ENCODE measurements at places on chromosomes 3 and 15.

- no peak overlapping the region for H3K27ac ChIP-seq
- H3K4me1 ChIP-seq = no peaks in the 10 kb centered on the region
- no peak overlapping the region for H3K4me3 ChIP-seq
- no peaks in the 10 kb centered on the region for H3K27me3 ChIP-seq
- no peak for DNase-seq
Observed at GRCh38 chr15:66919421-66919820, 146.0 kb upstream of the SMAD3 start.

GRCh38 chr3:127112796-127113570 is 79.9 kb upstream of the PRR23E start:
- no peak overlapping the region for H3K27ac ChIP-seq
- H3K27me3 ChIP-seq = no peaks in the 10 kb centered on the region
- no peak overlapping the region for H3K4me3 ChIP-seq
- no peaks in the 10 kb centered on the region for H3K4me1 ChIP-seq

- H3K27me3 ChIP-seq = no peaks in the 10 kb centered on the region
- H3K4me1 ChIP-seq = no peaks in the 10 kb centered on the region
- no peaks in the 10 kb centered on the region for H3K36me3 ChIP-seq
- no peak for DNase-seq
Observed at GRCh38 chr3:18886331-18886730, 262.0 kb upstream of the KCNH8 start.

DNA sequence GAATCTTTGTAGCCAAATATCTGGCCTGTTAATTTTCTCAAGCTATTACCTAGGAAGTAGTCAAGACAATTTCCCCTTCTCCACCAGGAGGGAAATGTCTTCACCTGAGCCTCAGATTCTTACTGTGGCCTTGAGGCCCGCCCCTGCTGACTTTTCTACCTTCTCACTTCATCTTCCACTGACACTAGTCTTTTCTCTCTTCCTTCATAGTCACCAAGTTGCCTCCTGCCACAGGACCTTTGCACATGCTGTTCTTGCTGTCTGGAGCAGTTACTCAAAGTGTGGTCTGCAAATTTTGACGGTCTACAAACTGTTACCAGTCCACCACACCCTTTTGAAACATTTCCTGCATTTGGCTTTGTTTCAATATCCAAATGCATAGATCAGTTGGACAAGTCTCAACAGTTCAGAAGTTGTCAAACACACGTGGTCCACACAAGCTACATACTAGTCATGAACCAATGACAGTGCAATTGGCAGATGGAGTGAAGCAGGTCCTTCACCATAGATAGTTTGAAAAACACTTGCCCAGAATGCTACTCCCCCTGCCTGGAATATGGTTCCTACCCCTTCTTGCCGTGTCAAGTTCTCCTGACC is 100.5 kb downstream of the OSBPL10 start:
- DNase-seq = no peak
- H3K4me1 ChIP-seq = peaks cover 8% of the 10 kb centered on the region
- H3K36me3 ChIP-seq = no peaks in the 10 kb centered on the region

- peak overlapping the region; percentile 99 for H3K27ac ChIP-seq
- H3K27me3 ChIP-seq = no peaks in the 10 kb centered on the region
- H3K4me3 ChIP-seq = peak overlapping the region; percentile 21
- peak; percentile 94 for DNase-seq
- no peaks in the 10 kb centered on the region for H3K36me3 ChIP-seq
- H3K4me1 ChIP-seq = peaks cover 47% of the 10 kb centered on the region
Observed at GRCh38 chr15:40343512-40343911, 2.8 kb upstream of the CCDC9B start.

DNA sequence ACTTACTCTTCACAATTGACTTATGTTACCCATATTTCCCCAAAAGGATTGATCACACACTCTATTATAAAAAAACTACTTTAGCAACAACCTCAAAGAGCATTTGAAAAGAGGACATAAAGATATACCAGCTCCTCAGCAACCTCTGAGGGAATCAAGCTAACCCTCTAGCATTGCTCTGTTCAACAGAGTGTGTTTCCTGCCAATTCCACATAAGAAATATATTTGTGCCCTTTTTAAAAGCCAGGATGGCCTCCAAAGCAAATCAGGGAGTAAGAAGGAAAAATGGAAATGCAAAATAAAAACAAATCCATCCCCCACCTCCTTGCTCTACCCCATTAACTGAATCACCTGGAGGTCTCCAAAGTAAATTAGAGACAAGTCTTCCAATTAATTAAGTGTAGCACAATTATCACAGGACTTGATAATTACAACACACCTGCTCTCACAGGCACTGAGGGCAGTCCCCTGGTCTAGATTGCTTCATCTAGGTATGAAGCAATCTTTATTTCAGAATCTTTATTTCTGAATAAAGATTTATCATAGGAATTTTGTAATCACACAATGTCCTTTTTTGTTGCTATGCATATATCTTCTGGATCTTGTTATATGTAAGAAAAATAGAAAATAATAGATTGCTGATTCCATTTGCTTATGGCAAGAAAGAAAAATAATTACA is 34.8 kb downstream of the GPR176 start:
- peaks cover 60% of the 10 kb centered on the region for H3K4me1 ChIP-seq
- H3K27me3 ChIP-seq = no peaks in the 10 kb centered on the region
- DNase-seq = peak; percentile 22
- H3K27ac ChIP-seq = no peak overlapping the region
- H3K36me3 ChIP-seq = no peaks in the 10 kb centered on the region

DNA sequence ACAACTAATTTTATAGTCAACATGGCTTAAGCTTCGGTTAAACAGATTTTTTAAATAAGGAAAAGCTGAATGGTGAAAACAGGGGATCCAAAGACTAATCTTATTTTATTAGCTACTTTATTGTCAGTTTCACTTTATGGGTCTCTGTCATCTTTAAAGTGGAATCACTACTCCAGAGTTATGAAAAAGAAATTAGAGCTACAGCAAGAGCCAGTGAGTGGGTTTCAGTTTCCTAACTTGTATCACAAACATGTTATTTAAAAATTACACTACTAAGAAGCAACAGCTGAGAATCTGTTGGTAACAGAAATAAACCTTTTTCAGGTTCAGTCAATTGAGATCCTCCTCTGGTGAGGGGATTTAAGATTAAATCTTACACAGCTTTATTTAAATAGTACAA is 10.0 kb downstream of the PHC3 start:
- DNase-seq = no peak
- H3K27ac ChIP-seq = no peak overlapping the region
- no peak overlapping the region for H3K4me3 ChIP-seq

- DNase-seq = no peak
- no peak overlapping the region for H3K27ac ChIP-seq
- no peaks in the 10 kb centered on the region for H3K27me3 ChIP-seq
- no peaks in the 10 kb centered on the region for H3K36me3 ChIP-seq
Observed at GRCh38 chr15:88542342-88542733, 4.1 kb downstream of the DET1 start.

Data from GM23248 (cell line).